ENCODE measurements at places on chromosomes 5 and 9. TPM values are rescaled to one million over a fixed set of nuclear protein-coding genes. Genes with fewer than 3 reads are reported as not detected.

DNA sequence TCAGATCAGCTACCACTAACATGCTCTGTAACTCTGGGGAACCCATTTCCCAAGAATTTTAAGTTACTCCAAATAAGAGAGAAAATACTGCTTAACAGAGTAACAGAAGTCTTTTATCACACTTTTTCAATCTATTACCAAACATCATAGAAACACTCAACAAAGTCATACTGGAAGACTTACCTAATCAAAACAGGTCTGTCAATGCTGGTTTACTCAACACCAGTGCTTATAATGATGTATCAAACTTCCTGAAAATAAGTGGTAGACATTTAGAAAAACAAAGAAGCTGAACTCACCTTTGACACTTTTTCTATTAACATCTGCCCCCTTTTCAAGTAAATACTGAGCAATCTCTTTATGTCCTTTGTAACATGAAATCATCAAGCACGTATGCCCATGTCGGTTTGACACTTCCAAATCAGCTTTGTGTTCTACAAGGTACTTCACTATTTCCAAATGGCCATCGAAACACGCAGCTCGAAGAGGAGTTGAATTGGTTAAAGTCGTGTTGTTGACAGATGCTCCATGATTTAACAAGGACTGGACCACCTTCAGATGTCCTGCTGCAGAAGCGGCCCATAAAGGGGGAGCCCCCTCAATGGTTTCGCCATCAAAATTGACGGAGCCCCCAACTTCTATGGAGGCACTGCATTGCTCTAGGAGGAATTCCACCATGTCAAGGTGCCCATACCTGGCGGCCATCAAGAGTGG, 1.8 kb downstream of the FEM1C start:
- H3K36me3 ChIP-seq, result peaks cover 24% of the 10 kb centered on the region
- H3K27me3 ChIP-seq, result no peaks in the 10 kb centered on the region
- no peak overlapping the region for H3K27ac ChIP-seq
- H3K4me1 ChIP-seq, result peaks cover 16% of the 10 kb centered on the region

PLAC8L1 gene
- total RNA-seq, result not detected

TOPORS gene
- 41.8 TPM for total RNA-seq

- no peak overlapping the region for H3K4me3 ChIP-seq
- H3K36me3 ChIP-seq, result no peaks in the 10 kb centered on the region
- no peak for DNase-seq
- no peaks in the 10 kb centered on the region for H3K4me1 ChIP-seq
- no peaks in the 10 kb centered on the region for H3K27me3 ChIP-seq
These were observed 243.9 kb downstream of the NR2F1-AS1 start for GRCh38 chr5:93337138-93337537.

PCDHA13 gene
- total RNA-seq, result not detected

GRCh38 chr9:18997151-18997550, 35.9 kb downstream of the SAXO1 start:
- H3K36me3 ChIP-seq, result no peaks in the 10 kb centered on the region
- H3K27ac ChIP-seq, result no peak overlapping the region
- DNase-seq, result no peak

OR1Q1 gene
- not detected for total RNA-seq

EIF4E1B gene
- total RNA-seq, result not detected

SLCO6A1 gene
- total RNA-seq, result not detected

GRCh38 chr9:26341545-26341944, 551.1 kb downstream of the CAAP1 start:
- DNase-seq, result no peak
- H3K4me1 ChIP-seq, result no peaks in the 10 kb centered on the region
- H3K4me3 ChIP-seq, result no peak overlapping the region
- no peaks in the 10 kb centered on the region for H3K36me3 ChIP-seq
- H3K27me3 ChIP-seq, result no peaks in the 10 kb centered on the region

DNA sequence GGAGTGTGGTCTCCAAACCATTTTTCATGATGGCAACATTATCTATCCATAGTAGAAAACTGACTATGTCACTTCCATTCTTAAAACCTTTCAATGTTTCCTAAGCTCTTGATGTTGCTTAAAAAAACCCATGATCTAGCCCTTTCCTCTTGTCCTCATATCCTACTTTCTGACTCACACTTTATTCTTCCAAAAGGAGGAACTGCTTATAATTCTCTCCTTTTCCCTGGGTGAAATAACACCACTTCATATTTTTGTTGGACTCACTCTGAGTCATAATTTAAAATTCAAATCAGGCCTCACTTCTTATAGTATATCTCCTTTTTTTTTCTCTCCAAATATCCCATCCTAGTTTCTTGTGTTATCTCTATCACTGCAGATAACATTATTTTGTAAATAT, 513.9 kb downstream of the MAN2A1 start:
- H3K4me3 ChIP-seq, result no peak overlapping the region
- no peak overlapping the region for H3K27ac ChIP-seq
- H3K36me3 ChIP-seq, result no peaks in the 10 kb centered on the region

LCN10 gene
- total RNA-seq, result not detected

GRCh38 chr5:79857714-79858409, 133.2 kb downstream of the MTX3 start:
- H3K4me1 ChIP-seq, result no peaks in the 10 kb centered on the region
- DNase-seq, result peak; percentile 69
- no peak overlapping the region for H3K27ac ChIP-seq
- peaks cover 3% of the 10 kb centered on the region for H3K27me3 ChIP-seq
- no peaks in the 10 kb centered on the region for H3K36me3 ChIP-seq
- no peak overlapping the region for H3K4me3 ChIP-seq

CDC23 gene
- 14.2 TPM for total RNA-seq

- no peaks in the 10 kb centered on the region for H3K36me3 ChIP-seq
- H3K4me1 ChIP-seq, result no peaks in the 10 kb centered on the region
- no peak overlapping the region for H3K4me3 ChIP-seq
- DNase-seq, result no peak
- no peaks in the 10 kb centered on the region for H3K27me3 ChIP-seq
These were observed 37.1 kb downstream of the PLPP1 start for GRCh38 chr5:55497712-55498111.

DNA sequence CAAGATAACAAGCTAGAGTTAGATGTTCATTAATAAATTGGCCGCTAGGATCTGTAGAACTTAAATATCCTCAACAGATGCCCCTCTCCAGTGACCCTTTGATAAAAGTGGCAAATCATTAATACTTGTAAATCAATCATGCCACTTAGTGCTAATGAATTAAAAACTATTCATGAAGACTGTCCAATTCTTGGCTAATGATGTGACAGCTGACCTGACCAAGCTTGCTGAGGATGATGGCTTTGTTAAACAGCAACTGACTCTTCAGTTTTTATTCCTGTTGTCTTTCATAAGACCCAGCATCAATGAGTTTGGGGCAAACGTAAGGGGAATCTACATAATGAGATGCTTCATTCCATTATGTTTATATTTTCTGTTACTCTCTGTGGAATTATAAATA, 396.8 kb upstream of the NMUR2 start:
- no peak for DNase-seq
- H3K36me3 ChIP-seq, result no peaks in the 10 kb centered on the region
- no peaks in the 10 kb centered on the region for H3K4me1 ChIP-seq
- no peak overlapping the region for H3K27ac ChIP-seq
- no peak overlapping the region for H3K4me3 ChIP-seq

DNA sequence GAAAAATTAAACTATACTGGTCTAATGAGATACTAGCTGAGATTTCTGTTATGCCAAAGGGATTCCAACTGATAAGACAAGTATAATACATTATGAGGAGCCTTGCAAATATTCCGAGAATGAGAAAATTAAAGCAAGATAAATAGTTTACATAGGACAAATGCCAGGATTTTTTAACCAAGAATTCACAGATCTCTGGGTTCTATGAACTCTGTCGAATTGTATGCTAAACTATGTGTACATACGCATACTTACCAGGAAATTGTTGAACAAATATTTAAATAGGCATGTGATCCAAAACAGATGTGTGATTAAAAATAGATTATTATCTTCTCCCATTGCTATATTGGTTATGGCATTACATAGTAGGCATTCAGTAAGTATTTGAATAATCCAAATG, 616.6 kb downstream of the GABRG2 start:
- no peaks in the 10 kb centered on the region for H3K27me3 ChIP-seq
- H3K4me3 ChIP-seq, result no peak overlapping the region
- DNase-seq, result no peak
- no peaks in the 10 kb centered on the region for H3K36me3 ChIP-seq
- no peaks in the 10 kb centered on the region for H3K4me1 ChIP-seq

GRCh38 chr9:7560669-7561305, 238.8 kb downstream of the DMAC1 start:
- H3K27me3 ChIP-seq, result no peaks in the 10 kb centered on the region
- no peak for DNase-seq
- no peaks in the 10 kb centered on the region for H3K4me1 ChIP-seq
- no peak overlapping the region for H3K27ac ChIP-seq
- no peak overlapping the region for H3K4me3 ChIP-seq
- H3K36me3 ChIP-seq, result no peaks in the 10 kb centered on the region

ADAMTS2 gene
- not detected for total RNA-seq

- H3K4me3 ChIP-seq, result no peak overlapping the region
- H3K36me3 ChIP-seq, result peaks cover 18% of the 10 kb centered on the region
- H3K4me1 ChIP-seq, result peaks cover 21% of the 10 kb centered on the region
- no peak overlapping the region for H3K27ac ChIP-seq
- DNase-seq, result no peak
- no peaks in the 10 kb centered on the region for H3K27me3 ChIP-seq
These were observed 12.6 kb downstream of the QSOX2 start for GRCh38 chr9:136232969-136233368.

CHSY3 gene
- not detected for total RNA-seq

DNA sequence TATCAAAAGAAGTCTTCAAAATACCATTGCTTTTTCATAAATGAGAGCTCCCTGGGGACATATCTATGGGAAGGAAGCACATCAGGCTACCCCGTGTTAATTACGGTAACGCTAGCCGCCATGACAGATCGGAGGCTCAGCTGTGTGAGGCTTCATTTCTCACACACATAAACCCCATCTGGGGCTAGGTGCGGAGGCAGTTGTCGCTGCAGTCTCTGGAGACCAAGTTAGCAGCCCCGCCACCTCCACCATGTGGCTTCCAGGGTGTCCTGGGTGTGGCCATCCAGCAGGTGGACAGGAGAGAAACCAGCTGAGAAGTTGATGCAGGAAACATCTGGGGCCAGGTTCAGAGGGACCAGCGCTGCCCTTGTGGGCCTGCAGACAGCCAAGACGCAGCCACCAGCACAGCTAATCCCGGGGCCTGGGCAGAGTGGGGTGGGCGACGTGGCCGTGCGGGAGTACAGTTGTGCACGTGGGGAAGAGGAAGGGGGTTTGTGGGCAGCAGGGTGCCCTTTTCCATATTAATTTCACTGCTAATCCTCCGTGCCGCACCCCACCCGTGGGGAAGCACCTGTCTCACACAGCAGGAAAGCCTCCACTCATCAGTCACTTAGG, 426.5 kb downstream of the IRX1 start:
- no peaks in the 10 kb centered on the region for H3K36me3 ChIP-seq
- H3K4me1 ChIP-seq, result no peaks in the 10 kb centered on the region
- no peak overlapping the region for H3K4me3 ChIP-seq
- DNase-seq, result no peak
- no peaks in the 10 kb centered on the region for H3K27me3 ChIP-seq

DNA sequence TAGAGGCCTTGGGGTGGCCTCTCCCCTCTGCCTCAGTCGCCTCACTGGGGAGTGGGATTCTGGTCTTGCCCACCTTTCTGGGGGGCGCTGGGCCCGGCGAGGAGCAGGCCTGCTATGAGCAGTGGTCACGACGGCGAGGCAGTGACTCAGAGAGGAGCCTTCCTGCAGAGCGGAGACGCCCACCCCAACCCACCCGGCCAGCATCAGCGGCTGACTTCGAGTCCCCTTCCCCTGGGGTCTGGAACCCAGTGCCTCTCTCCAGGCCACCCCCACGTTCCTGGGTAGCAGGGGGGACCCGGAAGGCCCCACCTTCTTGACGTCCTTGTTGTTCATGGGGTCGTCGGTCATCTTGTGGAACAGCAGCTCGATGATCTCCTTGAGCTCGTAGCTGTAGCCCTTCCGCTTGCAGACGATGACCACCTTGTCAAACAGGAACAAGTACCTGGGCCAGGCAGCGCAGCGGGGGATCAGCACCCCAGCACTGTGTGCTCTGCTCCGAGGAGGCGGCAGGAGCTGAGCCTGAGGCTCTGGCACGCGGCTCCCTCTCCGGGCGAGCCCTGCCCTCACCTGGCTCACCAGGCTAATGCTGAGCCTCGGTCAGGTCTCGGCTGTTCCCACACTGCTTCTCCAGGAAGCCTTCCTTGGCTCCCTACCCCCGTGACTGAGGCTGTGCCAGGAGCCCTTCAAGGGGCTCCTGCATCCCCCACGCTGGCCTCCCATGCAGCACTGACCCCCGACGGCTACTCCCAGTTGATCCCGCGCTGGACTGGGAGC, 50.1 kb upstream of the SARDH start:
- H3K36me3 ChIP-seq, result no peaks in the 10 kb centered on the region
- H3K4me1 ChIP-seq, result peaks cover 11% of the 10 kb centered on the region
- no peak overlapping the region for H3K4me3 ChIP-seq
- no peak for DNase-seq
- H3K27ac ChIP-seq, result no peak overlapping the region

- DNase-seq, result no peak
- H3K4me3 ChIP-seq, result no peak overlapping the region
- H3K36me3 ChIP-seq, result no peaks in the 10 kb centered on the region
- no peak overlapping the region for H3K27ac ChIP-seq
- no peaks in the 10 kb centered on the region for H3K4me1 ChIP-seq
These were observed 70.0 kb downstream of the GLDC start for GRCh38 chr9:6575324-6576034.

DNA sequence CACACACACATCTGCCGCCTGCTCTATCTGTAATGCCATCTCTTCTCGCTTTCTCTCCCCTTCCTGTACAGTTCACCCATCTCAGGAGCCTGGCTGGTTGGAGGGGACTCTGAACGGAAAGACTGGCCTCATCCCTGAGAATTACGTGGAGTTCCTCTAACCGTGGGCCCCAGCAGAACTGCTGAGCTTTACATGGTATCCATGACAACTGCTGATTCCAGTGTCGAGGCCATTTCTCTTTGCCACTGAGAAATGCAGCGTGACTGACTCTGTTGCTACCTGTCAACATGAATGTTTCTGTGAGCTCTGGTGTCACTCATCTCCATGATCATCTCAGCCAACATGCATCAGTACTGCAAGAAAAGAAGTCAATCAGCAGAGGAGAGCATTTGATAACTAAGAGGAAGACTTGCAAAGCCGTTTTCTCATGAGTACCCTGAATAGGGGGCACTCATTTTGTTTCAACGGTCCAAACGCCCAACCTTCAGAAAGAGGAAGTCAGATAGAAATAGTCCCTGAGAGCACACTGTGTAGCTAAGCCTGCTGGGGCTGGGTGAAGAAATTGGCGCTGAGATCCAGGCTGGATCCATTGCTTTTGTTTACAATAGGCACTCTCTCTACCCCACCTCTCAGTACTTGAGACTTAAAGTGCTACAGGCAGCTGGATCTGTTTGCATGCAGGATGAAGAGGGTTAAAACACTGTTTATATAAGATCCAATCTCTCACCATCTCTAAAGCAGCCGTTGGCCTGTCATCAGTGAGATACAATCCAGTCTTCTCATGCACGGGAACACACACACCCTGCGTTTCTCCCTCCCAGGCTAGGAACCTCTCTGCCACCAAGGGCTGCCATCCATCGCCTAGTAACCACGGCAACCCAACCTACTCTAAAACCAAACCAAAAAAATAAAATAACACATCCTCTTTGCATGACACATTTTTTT, 180.9 kb downstream of the NR3C1 start:
- DNase-seq, result peak; percentile 73
- H3K4me1 ChIP-seq, result peaks cover 37% of the 10 kb centered on the region
- no peaks in the 10 kb centered on the region for H3K36me3 ChIP-seq
- no peaks in the 10 kb centered on the region for H3K27me3 ChIP-seq
